ENCODE measurements at places on chromosomes 4 and X. TPM values are rescaled to one million over a fixed set of nuclear protein-coding genes. Genes with fewer than 3 reads are reported as not detected.
A peak's percentile ranks its signal among the peaks of the same experiment; 100 is the strongest.

DNA sequence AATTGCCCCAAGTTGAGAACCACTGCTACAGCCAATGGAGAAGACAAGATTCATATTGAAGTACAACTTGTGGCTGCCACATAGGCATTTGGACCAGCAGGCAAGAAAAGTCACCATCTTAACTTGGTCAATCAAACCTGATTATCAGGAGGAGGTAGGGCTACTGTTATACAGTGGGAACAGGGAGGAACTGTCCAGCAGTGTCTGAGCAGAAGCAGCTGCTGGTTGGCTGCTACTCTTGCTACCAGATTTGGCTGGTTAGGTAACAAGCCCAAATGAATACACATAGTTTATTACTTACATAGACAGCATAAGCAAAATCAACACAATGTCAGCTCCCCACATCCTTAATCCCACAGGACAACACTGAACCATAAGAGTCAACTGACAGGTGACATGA, 39.4 kb downstream of the ATP1B4 start:
- no peak for DNase-seq

DNA sequence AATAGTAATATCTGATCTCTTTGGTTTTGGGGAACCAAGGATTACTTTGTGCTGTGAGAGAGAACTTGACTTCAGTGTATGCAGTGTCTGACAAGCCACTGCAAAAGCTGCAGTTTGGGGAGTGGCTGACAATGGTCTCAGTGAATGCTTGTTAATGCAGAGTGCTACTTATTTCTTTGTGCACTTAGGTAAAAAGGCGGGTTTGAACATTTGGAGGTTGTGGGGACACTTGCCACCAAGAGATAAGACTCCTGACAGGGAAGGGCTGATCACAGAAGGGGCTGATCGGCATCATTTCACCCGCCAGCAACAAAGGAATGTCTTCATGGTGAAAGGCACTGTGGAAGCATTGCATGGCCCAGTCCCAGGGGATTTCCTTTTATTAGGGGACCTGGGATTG, 28.6 kb upstream of the USP46 start:
- DNase-seq, result no peak

DNA sequence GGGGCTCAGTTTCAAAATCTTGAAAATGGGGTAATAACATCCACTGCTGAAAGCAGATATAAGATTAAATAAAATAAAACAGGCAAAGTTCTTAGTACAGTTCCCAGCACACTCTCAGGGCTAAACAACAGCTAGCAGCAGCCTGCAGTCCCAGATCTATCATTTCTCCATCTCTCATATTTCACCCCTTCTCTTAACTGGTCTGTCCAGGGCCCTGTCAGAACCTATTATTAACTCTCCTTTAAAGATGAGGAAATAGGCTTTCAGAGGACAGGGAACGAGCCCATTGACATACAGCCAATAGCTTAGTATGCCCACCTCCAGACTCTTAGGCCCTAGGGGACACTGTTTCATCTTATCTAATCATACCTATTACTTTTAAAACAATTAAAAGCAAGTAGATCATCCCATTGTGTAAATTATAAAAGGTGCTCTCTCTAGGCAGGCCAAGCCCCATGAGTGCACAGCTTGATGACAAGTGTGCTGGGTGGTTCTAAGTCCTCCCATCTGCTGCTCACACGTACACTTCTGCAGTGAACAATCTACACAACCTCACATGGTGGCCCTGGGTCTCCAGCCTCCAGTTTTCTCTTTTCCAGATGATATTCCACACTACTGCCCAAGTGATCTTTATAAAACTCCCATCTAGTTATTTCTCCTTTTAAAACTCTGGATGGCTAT, 119.0 kb downstream of the APBB2 start:
- DNase-seq, result no peak

ADGRG2 gene
- total RNA-seq, result 11.9 TPM

REELD1 gene
- total RNA-seq, result 0.05 TPM

DNA sequence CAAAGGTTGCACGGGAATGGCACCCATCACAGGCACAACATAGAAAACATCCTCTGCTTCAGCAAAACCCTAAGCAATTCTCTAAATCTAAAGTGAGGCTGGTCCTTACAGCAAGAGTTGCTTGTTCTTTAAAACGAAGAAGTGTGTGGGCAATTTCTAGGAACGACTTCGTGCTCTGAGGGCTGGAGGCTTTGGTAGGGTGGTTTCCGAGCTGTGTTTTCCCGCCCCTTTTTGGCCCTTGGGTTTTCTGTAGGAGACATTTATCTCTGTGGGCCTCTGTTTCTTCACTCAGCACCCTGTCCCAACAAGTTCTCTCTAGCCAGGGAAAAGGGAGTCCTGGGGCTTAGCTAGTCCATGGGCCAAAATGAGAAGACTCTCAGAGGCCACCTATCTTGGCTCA, 84.2 kb downstream of the SLC2A9 start:
- no peak for DNase-seq

GRCh38 chr4:3200423-3201090, 48.4 kb upstream of the MSANTD1 start:
- DNase-seq, result no peak

DNA sequence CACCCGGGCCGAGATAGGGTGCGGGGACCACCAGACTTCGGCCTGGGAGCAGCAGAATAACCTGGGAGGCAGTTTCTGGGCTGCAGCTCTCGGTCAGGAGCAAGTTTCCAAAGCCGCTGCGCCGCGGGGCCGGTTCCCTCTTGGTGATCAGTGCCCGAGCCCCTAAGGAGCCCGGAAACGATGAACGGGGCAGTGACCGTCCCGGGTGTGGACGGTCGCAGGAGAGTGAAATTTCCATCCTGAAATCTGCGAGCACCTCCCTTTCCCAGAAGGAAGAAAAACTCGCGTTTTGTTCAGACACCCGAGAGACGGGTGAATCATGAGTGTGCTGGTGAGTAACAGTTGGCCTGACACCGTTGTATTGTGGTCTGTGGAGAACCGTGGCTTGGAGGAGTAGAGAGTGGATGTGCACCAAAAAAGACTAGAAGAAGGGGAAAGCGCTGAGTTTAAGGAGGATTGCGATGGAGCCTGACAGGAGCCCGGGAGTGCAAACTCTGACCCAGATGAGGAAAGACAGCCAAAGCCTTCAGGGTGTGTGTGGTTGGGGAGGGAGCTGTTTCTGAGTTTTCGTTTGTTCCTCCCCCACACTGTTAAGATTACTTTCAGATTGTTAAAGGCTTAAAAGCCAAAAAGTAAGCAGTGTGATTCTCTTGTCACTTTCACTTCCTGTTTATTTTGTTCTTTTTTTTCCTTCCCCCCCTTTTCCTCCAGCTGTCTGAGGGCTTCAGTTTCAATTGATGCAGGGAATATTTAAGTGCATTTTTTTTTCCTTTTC, 828 bp downstream of the MCUB start:
- DNase-seq, result peak; percentile 68

MAGEA2 gene
- not detected for total RNA-seq

- no peak for DNase-seq
These were observed 60.8 kb downstream of the SPCS3 start for GRCh38 chr4:176380352-176381157.

NLGN3 gene
- 0.19 TPM for total RNA-seq

DNA sequence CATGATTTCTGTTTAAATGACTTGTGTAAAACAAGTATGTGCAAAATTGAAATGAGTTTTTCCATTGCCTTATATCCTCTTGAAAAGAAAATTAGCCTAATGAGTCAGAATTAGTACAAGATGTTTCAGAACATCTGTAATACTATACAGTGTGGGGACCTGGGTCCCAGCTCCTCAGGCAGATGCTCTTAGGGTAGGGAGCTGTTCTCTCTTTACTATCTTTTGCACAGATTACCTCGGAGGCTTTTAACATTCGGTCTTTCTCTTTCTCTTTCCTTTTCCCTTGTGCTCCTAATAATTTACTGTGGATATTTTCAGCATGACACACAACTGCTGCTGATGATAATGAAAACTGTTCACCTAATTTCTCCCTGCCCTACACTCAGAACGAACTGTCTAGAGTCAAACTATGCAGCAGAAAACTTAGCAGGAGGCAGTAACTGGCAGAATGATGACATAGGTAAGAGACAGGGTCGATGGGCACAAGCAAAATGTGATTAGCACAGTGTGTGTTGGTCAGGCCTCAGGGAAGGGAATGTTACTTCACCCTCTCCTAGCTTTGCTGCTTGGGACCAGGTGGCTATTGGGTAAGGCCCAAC, 455.3 kb downstream of the PDHA2 start:
- no peak for DNase-seq

DNA sequence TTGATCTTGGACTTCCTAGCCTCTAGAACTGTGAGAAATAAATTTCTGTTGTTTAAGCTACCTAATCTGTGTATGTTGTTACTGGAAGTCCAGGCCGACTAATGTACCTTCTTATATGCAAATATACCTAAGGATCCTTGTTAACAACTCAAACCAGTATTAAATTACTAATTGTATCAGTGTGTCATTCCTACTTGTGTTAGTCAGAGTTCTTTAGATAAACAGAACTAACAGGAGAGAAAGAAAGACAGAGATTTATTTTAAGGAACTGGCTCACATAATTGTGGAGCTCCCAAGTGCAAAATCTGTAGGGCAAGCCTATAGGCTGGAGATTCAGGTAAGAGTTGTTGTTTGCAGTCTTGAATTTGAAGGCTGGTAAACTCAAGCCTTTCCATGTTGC, 120.0 kb downstream of the ADGRL3 start:
- DNase-seq, result no peak

- peak; percentile 48 for DNase-seq
These were observed 15.7 kb upstream of the H2AZ1 start for GRCh38 chr4:99965674-99966350.

DNA sequence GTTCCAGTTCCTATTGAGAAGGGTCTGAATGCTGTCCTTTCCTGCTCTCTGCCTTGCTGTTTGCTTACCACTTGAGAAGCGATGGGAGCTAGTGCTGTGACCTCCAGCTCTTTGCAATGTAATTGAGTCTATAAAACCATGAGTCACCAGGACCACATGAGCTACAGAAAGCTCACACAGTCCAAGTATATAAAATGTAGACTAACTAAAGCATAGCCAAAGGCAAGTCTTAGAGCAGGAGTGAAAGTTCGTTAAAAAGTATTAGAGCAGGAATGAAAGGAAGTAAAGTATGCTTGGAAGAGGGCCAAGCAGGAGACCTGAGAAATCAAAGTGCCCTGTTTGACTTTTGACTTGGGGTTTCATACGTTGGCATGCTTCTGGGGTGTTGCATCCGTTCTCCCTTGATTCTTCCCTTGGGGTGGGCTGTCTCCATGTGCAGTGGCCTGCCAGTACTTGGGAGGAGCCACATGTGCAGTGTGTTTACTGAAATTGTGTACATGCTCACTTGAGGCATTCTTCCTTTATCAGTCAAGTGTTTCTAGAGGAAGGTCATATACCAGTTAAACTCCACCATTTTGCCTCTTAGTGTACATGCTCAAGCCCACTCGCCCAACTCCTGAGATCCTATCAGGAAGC, 71.3 kb upstream of the KIT start:
- no peak for DNase-seq

- DNase-seq, result no peak
These were observed 85.4 kb downstream of the MAGEB10 start for GRCh38 chrX:27893211-27893610.

GRCh38 chr4:174789657-174790056, 39.4 kb downstream of the GLRA3 start:
- DNase-seq, result no peak

GRCh38 chrX:106404512-106404911, 207.3 kb upstream of the RADX start:
- DNase-seq, result no peak

GRCh38 chrX:123085311-123085940, 98.7 kb upstream of the GRIA3 start:
- no peak for DNase-seq
